ENCODE measurements at places on chromosomes 3 and 15.

- no peak for DNase-seq
Measured at GRCh38 chr15:70525551-70525950, 237.8 kb downstream of the UACA start.

DNA sequence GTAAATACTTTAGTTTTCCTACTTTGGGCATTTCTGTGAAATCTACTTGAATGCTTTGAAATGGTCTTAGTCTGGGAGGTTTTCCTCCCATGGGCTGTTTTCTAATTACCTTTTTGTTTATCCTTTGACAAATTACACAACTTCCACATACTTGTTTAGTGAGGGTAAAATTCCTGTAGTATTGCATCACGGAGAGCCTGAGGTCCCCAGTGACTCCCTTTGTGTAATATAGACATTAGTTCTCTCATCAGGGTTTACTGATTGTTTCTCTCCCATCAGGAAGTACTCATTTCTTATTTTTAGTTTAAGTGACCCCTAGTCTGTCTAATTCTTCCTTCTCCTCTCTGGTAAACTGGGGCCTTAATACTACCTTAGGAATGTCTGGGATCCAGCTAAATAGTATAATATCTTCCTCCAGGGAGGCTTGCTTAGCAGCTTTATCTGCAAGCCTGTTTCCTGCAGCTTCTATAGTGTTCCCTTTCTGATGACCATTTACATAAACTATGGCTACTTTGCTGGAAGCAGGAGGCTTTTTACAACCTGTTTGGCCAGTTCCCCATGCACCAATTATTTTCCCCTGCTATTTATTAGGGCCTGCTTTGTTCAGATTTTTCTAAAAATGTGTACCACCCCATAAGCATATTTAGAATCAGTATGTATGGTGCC, 87.2 kb upstream of the XCR1 start:
- no peak for DNase-seq

DNA sequence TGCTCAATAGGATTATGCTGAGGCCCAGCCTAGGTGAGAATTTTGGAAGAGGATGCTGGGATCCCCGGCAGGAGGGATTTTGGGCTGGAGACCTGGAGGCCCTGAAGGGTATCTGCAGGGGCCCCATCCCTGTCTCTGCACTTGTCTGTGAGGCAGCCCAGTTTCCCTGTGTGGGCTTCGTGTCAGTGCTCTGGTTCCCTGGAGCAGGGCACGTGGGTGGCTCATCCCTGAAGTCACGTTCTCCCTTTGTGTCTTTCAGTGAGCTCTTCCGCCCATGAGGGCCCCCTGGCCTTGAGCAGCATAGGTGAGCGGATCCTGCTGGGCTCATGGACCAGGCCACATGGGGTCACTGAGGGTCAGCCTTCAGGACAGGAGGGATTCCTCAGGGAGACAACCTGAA, 217.9 kb downstream of the SNRPN start:
- DNase-seq, result no peak

DNA sequence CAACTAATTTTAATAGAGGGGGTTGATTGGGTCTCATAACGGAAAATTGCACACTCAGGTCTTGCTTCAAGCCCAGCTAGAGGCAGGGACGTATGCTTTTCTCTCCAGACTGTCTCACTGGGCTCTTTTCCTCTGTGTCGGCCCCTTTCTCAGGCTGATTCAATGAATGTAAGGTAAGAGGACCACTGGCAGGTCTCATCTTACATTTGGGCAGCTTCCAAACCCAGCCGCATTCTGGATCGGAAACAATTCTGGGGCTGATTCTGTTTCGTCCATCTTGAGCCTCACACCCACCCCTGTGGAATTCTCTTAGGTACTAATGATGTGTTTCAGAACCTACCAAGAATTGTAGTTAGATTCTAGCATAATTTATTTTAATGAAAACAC, 40.7 kb downstream of the TMEM212 start:
- DNase-seq, result no peak

DNA sequence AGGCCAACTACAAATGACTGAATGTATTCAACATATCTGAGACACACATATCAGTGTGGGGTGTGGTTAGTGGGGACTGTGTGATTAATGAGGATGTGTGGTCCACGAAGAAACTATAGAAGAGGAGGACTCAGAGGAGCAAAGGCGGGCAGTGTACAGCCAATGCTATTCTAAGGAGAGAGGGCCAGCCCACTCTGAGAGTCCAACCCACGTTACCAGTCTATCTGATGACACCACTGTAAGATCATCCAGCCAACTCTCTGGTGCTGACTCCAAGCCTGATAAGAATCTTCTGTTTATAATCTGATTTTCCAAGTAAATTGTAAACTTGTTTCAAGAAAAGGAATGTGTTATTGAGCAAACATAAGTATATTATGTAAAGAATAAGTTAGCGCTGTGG, 47.2 kb downstream of the MCF2L2 start:
- no peak for DNase-seq

GRCh38 chr3:188911026-188911850, 260.5 kb upstream of the TPRG1 start:
- DNase-seq, result no peak

DNA sequence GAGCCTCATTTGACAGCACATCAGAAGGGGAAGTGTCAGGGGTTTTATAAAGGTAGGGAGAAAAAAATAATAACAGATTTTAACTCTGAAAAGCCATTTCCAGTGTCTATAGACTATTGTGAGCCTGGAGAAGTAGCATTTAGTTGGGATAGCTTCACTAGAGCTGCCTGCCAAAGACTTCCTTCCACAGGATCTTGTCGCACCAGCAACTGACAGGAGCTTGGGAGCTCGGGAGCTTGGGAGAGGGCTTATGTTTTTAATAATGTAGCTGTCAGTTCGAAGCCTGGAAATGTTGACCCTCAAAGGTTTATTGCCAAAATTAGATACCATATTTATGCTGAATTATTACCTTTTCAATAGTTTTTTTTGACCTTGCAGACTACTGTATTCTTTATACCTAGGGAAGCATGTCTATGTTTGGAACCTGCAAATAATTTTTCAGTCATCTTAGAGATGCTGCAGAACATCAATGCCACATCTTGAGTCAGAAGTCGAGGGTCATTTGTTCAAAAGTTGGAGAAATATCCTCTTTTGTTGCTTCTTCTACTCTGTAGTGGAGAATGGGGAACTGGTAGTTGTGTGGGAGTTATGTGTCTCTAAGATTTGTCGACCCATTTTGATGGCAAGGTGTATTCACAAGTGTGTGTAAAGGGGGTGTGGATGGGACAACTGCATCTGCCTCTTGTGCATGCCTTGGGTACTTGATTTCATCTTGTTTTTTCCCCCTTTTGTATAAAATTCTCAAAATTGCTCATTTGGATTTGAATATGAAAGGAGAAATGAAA, 41.7 kb downstream of the ARPP21 start:
- DNase-seq, result no peak

DNA sequence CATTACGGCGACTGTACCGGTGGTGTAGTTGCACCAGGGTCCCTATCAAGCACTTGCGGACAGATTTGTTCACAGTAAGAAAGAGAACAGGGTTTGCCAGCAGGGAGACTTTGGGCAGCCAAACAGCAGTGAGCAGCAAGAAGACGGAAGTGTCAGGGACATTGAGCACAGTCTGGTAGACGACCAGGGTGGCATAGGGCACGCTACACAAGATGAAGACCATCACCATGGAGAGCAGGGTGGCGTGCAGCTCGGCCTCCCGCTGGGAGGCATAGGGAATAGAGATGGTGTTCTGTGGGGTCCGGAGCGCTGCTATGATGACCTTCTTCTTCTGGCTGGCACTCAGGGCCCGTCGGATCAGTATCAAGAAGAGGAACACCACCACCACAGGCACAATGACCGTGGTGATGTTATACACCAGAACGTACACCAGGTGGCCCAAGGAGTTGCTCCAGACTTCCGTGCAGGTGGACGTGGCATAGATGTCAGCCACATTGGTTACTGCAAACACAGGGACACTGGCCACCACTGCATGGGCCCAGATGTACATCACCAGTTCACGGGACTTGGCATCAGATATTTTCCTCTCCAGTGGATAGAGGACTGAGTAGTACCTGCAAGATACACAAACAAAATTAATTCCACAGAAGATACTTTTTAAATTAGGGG, 19.1 kb upstream of the FSIP1 start:
- DNase-seq, result no peak

DNA sequence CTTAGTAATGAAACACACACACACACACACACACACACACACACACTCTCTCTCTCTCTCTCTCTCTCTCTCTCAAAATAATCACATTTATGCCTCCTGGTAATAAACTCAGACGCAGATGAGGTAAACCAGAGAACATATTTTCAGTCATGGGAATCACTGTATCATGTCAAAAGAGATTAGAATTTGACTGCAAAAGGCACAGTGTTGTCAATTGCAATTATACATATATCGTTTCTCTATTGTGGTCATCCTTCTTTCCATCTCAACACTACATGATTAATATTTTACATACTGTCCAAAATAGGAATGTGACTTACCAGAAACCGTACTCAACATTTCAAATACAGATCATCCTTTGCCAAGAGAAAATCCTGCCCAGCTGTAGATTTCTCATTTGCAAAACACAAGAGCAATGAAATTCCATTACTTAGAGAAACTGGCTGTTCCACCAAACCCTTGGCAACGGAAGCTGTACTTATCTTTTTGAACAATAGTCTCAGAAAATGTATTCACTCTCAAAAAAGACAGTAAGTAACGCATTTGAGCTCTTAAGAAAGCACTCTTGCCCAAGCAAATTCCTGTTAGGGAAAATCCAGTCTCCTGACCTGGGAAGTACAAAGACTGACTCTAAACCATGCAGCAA, 24.3 kb downstream of the PDZRN3 start:
- no peak for DNase-seq

DNA sequence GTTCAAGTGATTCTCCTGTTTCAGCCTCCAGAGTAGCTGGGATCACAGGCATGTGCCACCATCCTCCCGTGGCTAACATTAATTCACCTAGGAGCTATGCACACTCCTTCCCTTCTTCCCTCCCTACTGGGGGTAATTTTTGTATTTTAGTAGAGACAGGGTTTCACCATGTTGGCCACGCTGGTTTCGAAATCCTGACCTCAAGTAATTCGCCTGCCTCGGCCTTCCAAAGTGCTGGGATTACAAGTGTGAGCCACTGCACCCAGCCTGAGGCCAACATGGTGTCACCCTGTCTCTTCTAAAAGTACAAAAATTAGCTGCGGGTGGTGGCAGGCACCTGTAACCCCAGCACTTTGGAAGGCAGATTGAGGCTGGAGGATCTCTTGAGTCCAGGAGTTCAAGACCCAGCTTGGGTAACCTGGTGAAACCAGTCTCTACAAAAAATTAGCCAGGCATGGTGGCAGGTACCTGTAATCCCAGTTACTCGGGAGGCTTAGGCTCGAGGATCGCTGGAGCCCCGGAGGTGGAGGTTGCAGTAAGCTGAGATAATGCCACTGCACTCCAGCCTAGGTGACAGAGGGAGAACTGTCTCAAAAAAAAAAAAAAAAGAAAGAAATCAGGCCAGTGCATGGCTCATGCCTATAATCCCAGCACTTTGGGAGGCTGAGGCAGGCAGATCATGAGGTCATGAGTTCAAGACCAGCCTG, 6.1 kb downstream of the RNU5B-1 start:
- DNase-seq, result no peak

DNA sequence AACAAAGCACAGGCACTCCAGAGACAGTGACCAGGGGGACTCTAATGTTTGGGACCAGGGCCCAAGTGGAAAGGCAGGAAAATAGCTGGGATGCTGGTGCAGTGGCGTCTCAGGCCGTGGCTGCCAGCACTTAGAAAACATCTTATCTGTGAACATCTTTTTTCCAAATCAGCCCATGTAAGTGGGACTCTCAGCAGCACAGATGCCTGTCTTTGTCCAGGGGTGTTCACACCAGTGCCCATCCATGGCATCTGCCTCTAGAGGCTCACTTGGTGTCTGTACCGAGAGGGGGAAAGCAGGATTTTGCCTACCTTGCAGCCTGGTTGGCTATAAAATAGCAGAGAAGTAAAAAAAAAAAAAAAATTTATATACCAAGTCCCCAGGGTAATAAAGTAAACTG, 26.7 kb downstream of the SLC12A8 start:
- DNase-seq, result no peak

GRCh38 chr3:25259871-25260270, 168.2 kb upstream of the RARB start:
- no peak for DNase-seq

DNA sequence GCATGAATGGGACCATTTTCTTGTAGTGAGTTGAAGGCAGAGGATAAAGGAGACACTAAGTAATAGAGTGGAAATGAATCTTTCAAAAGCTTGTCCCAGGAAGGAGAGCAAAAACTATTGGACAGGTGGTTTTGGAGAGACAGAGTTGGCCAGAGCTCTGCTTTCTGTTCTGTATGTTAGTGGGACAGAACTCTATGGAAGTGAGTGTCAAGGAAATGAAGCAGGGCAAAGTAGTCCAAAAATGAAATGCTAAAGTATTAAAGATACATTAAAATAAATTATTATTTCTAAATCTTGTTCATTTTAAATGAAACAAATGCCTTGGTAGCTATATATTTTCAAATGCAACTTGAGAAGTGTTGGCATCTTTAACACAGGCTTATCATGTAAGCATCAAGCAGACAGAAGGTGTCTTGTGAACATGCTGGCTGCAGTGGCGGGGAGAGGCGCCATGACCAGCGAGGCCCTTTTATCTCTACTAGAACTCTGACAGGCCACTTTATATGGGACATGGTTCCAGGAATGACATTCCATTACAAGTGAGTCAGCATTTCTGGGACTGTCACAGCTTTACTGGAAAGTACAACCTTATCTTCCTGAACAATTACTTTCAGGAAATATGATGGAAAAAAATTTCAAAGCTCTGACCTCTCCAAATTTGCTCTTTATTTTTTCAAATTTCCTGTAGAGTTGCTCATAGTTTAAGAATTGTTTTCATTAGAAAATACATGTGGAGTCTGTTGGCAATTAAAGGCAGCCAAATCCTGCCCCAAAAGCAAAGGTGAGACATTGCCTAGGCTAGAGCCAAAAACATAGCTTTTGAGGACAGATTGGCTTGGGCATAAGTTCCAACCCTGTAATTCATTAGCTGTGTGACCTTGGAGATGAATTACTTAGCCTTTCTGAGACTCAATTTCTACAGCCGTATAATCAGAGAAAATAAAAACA, 106.5 kb downstream of the ECT2 start:
- no peak for DNase-seq

DNA sequence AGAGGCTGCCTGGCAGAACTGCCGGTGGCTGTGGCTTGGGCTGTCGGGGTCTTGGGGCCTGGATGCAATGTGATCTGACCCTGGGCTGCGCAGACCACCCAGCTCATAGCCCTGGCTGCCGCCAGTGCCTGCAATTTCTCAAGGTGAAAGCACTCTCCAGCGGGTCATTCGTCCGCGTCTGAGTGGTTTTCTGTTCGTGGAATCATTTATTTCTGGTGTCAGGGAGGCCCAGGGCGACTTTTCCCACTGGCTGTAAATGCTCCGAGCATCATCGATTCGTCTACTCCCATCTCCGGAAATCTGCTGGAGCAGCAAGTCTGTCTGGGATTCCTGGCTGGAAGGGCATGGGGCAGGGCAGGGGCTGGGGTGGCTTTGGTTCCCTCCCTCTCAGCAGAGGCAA, 40.6 kb upstream of the ADPGK start:
- DNase-seq, result no peak

GRCh38 chr3:11131371-11131770, 22.9 kb upstream of the HRH1 start:
- DNase-seq, result no peak

- DNase-seq, result no peak
Measured at GRCh38 chr15:36275656-36276055, 303.8 kb upstream of the CDIN1 start.

- no peak for DNase-seq
Measured at GRCh38 chr3:62277986-62278385, 95.4 kb downstream of the FEZF2 start.
